Vein endothelial cell (primary cell): ENCODE measurements at places on chromosomes 6 and 20. TPM values are rescaled to one million over a fixed set of nuclear protein-coding genes. Genes with fewer than 3 reads are reported as not detected.

Gene ATP6V1G2
- total RNA-seq, result 0.33 and 1.2 TPM in 2 replicates

Gene SLC22A3
- total RNA-seq, result not detected in 2 replicates

Gene SPEF1
- total RNA-seq, result 0.19 TPM in 1 of 2 replicates, not detected in the other

Gene ADGRG6
- 48.7 and 63.7 TPM in 2 replicates for total RNA-seq

Gene FAM209A
- not detected in 2 replicates for total RNA-seq

Gene COL9A3
- 0.19 and 0.65 TPM in 2 replicates for total RNA-seq

Gene BPIFB2
- not detected in 2 replicates for total RNA-seq

Gene OR12D1
- total RNA-seq, result not detected in 2 replicates

Gene CLPSL2
- not detected in 2 replicates for total RNA-seq

Gene RIPOR2
- total RNA-seq, result under 0.01 and 0.10 TPM in 2 replicates
